Muscle of back (tissue), 13 donors: ENCODE measurements at places on chromosomes 2 and 18. TPM values are rescaled to one million over a fixed set of nuclear protein-coding genes. Genes with fewer than 3 reads are reported as not detected.

The PCARE gene
- 0.50 TPM for polyA plus RNA-seq

DNA sequence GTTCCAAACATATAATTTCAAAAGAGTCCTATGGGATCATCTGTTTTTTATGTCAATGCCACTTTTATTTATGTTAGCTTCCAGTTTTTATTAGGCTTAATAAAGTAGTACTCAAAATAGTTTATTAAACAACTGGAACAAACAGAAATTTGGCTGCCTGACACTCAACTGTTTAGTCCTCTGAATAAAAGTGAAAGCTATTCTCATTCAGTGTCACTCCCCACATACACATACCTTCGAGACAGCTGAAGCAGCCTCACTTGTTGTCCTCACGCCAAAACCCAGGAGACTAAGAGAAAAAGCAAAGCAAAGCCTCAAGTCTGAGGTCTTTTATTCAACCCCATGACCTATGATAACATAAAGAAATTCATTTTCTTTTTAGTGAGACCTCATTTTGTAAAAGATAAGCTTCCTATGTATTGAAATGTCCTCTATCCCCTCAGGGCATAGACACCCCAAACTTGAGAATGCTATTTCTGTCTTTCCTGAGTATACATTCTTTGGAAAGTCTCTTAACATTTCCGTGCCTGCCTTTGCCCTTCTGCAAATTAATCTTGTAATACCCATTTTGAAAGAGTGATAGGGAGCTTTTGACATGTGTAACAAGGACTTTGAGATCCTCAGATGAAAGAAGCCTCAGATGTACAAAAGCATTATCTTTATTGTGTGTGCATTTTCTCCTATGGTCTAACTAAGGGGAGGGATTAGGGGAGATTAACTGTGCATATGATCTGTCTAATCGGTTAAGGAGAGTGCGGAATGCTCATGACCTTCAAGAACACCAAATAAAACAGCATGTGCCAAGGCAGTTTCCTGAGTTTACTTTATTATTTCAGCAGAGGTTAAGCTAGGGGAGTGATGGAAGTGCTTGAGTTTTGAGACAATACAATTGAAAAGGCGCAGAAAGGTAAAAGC lies 1523.7 kb upstream of the PIK3C3 start:
- no peak for DNase-seq

- no peak for DNase-seq
These were observed 213.4 kb upstream of the BOD1L2 start for GRCh38 chr18:56933472-56933871.

DNA sequence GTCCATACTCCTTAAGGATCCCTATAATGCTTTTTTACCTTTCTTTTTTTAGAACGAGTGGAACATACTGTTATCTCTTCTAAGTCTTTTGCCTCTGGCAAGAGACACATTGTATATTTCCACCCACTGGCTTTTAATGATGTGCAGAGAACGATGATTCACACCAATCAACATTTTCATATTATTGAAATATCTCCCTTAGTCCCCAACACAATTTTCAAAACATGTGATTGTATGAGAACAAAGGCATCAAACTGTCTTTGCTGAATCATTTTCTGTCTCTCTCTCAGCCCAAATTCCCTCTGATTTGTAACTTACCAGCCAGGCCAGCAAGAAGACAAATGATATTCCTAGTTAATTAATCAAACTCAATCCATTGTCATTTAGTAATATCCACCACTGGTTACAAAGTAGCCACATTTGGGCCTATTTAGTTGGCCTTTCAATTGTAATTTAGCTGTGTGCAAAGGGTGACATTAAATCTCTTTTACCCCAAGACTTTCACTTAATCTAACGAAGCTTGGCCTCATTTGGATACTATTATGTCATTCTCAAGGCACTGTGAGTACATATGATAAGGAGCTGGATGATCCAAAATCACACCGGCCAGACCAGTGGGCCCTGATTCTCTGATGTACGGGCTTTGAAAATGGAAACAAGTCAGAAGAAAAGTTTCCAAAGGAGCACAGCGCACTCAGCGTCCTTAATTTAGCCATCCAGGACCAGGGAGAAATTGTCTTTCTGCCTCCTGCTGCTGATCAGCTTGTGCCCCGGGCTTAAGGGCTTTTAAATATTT lies 185.1 kb downstream of the SCG2 start:
- DNase-seq: no peak

The C2orf78 gene
- not detected for polyA plus RNA-seq

DNA sequence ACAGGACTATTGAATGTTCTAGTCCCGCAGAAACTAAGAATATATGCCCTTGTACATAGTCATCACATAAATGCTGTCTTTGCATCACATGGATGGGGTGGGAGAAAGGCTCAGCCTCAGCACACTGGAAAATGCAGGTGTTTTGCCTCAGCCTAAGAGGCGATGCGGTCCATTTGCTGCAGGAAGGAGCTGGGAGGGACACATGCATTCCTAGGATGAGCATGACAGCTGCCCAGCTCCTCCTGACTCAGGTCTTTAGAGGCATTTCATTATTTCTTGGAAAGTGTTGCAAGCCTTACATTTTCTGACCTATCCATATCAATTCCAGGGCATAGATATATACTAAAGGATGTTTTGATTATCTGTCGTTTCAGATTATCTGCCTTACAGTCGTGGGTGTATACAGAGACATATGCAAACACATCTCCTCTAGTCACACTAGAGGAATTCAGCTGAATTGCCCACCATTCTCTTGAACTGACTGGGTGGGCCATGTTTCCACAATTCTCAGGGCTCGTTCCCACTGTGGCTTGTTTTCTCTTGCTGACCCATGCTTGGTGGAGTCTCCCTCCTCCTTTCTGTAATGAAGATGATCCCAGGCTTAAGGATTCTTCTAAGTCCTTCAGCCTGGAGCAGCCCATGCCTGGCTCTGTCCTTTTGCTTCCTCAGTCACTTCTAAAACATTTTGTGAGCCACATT lies 156.9 kb downstream of the SETBP1 start:
- no peak for DNase-seq

The GBX2 gene
- not detected for polyA plus RNA-seq

DNA sequence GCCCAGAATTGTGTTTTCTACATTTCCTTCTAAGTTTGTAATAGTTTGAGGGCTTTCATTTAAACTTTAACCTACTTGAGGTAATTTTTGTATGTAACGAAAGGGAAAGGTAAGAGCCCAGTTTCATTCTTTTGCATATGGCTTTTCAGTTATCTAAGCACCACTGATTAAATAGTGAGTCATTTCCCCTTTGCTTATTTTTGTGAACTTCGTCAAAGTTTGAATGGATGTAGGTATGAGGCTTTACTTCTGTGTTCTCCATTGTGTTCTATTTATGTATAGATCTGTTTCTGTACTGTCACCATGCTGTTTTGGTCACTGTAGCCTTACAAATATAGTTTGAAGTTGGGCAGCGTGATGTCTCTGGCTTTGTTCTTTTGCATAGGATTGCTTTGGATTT lies 944.8 kb upstream of the CNTNAP5 start:
- no peak for DNase-seq

The SH3RF3 gene
- polyA plus RNA-seq: 6.1 TPM

The RASGRP3 gene
- 32.5 TPM for polyA plus RNA-seq

The RTP5 gene
- polyA plus RNA-seq: not detected

The WNT10A gene
- 0.30 TPM for polyA plus RNA-seq

The NPPC gene
- polyA plus RNA-seq: 1.9 TPM

The SPATA3 gene
- polyA plus RNA-seq: not detected

DNA sequence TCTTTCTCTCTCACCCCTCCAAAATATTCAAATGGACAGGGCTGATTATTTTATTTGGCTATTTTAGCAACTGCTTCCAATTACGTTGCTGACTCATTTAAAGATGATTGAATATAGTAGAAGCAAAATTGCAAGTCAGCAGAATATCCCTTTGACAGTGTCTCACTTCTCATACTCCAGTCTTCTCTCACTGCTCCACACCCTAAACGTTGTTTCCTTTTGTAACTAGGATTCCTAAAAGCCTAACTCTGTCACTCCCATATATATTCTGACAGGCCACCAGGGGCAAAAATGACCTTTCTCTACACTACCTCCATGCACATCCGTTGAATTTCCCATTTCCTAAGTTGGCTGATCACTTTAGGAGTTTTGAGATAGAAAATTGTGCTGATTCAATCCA lies 351.1 kb downstream of the RND3 start:
- peak; percentile 26 for DNase-seq

DNA sequence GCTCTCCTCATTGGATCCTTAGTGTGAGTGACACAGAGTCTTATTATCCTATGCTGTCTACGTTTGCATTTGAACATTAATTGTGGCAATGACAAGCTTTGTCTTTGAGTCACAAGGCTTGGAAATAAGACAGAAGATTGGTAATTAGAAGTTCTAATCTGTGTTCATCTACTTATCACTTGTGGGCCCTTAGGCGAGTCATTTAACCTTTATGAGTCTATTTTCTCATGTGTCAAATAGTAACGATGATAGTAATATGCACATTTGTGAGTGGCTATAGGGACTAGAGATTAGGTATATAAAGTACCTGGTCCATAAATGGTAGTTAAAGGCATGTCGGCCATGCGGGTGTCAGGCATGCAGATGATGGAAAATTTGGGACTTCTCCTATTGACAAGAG lies 105.6 kb upstream of the NABP1 start:
- DNase-seq: no peak

The CCBE1 gene
- 4.7 TPM for polyA plus RNA-seq

The VAMP5 gene
- polyA plus RNA-seq: 37.2 TPM

DNA sequence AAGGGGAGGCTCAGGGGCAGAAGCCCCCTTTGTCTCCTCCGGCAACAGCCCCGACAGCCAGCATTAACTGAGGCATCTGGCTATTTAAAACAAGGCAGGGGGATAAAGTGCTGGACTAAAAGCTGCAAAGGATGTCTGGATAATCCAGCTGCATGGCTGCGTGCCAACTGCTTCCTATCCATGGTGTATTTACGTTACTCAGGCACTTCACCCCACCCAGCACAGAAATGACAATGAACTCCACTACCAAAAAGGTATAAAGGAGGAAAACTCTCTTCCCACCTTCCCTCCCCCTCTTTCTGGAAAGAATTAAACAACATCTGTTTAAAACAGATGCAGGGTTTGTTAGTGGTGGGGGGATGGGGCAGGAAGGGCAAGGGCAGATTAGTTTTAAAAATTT lies 82.5 kb downstream of the SPRED2 start:
- peak; percentile 95 for DNase-seq

- no peak for DNase-seq
These were observed 215.4 kb downstream of the MYCN start for GRCh38 chr2:16155766-16156165.
